ENCODE measurements at places on chromosomes 1 and 21.
A peak's percentile ranks its signal among the peaks of the same experiment; 100 is the strongest.

- DNase-seq, result peak; percentile 73
Measured at GRCh38 chr1:95021805-95022643, 50.7 kb downstream of the ALG14 start.

DNA sequence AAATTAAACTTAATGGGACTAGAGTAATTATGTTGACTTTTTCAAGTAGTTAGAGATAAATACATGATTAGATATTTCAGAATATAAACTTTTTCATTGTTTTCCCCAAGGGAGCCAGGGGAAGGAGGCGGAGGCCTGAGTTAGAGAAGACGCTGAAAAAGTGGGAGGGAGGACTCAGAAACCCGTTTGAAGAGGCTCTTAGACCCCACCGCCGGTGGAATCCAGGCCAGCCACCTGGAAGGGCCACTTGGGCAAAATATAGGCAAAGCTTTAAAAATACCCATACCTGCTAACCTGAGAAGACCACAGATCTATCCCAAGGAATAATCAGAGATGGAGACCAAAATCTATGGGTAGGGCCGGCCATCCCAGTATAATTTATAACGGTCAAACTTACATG, 242.6 kb downstream of the PTPRU start:
- DNase-seq, result no peak

GRCh38 chr1:67612788-67613241, 72.2 kb upstream of the GADD45A start:
- peak; percentile 23 for DNase-seq

- peak; percentile 54 for DNase-seq
Measured at GRCh38 chr1:222331765-222332164, 216.1 kb downstream of the HHIPL2 start.

DNA sequence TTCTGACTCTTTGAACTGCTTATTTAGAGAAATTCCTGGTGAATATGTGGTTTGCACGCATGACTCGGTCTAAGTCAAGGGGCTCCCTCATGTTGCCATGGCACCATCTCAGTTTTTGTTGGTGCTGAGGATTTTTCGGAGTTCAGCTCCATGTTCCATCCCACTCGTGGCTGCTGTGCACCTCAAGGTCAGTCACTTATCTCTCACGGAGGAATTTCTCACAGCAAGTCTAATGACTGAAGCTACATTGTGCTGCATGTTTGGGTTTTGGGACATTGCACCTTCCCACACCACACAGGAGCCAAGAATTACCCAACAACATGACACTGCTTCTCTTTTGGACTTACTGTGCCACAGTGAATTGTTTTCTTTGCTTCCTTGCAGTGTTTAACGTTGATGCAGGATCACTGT, 269.9 kb downstream of the NCAM2 start:
- peak; percentile 86 for DNase-seq

DNA sequence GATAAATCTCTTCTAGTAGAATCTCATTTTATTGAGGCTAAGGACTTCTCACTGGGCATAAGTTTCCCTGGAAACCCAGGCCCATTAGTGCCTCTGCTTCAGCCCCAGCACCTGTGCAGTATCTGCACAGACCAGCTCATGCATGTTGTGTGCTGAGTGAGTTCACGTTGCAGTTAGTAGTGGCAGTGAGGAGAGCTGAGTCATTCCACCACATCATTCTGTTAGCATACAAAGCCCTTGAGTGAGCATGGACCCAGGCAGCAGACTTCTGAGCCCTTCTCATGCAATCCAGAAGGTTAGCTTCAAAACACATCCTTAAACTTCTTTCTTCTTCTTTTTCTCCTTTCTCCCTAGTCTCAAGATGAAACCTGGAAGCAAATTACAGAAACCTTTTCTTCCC, 45.8 kb upstream of the NTPCR start:
- DNase-seq, result peak; percentile 77

GRCh38 chr1:68346188-68346808, 103.5 kb downstream of the RPE65 start:
- peak; percentile 44 for DNase-seq

DNA sequence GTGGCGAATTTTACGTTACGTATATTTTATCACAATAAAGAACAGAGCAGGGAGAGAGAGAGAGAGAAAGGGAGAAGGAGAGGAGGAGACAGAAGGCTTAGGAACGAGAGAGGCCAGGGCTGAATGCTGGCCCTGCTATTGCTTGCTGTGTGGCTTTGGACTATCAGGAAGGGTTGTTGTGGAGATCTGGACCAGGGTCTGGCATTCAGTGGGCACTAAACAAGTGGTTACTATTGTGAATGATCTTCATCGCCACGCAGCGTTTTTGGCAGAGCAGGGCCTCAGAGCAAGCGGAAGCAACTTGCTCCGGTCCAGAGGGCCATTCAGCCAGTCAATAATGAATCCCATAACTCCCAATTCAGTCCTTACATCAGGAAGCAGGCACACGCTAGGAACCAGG, 26.4 kb downstream of the PIK3C2B start:
- DNase-seq, result no peak

- no peak for DNase-seq
Measured at GRCh38 chr1:211296396-211296795, 30.2 kb upstream of the TRAF5 start.

- no peak for DNase-seq
Measured at GRCh38 chr1:100441146-100441545, 88.8 kb downstream of the CDC14A start.

DNA sequence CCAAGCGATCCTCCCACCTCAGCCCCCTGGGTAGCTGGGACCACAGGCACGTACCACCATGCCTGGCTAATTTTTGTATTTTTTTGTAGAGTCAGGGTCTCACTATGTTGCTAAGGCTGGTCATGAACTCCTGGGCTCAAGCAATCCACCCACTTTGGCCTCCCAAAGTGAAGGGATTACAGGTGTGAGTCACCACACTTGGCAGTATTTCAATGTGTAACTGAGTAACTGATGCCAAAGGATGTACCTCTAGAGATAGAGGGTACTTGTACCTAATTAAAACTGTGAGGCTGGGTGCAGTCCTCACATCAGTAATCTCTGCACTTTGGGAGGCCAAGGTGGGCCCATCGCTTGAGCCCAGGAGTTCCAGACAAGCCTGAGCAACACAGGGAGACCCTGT, 258.7 kb upstream of the DMRTA2 start:
- DNase-seq, result no peak

DNA sequence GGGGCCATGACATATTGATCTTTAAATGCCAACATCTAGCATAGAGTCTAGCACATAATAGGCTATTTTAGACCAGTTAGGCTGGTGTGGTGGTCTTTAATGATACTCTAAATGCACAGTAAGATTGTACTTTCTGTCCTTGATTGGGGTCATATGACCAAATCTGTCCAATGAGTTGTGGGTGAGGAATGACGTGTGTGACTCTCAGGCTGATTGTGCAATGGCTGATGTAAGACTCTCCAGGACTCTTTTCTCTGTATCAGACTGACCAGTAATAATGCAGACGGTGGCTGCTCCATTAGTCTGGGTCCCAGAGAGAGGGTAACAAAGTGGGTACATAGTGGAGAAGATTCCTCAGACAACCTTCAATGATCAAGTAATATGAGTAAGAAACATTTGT, 541.6 kb upstream of the CAMK1G start:
- DNase-seq, result no peak

DNA sequence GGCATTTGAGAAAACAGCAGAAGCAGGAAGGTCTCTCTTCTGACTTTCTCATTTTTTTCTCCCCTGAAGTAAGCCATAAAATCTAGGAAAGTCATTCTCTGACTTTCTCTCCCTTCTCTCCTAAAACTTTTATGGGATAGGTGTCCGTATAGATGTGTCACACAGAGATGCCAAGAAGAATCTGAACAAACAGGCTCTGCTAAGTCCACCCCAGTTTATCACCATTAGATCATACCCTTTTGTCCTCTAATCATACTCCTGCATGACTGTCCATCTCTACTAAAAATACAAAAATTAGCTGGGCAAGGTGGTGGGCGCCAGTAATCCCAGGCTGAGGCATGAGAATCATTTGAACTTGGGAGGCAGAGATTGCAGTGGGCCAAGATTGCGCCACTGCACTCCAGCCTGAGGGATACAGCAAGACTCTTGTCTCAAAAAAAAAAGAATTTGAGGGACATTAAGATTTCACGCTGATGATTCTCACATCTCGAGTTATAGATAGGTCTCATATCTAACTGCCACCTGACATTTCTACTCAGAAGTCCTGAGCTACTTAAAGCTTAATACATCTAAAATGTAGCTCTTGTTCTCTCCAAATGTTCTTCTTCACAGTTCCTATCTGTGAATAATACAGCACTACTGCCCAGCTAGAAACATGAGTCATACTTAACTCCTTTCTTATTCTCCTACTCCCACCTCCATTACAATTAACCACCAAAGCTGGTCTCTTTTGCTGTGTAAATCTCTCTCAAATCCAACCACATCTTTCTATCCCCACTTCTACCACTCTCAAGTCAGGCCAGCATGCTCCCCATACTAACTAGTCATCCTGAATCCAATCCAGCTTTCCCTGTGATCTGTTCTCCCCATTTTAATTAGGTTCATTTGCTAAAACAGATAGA, 47.7 kb downstream of the ZNF644 start:
- peak; percentile 64 for DNase-seq

DNA sequence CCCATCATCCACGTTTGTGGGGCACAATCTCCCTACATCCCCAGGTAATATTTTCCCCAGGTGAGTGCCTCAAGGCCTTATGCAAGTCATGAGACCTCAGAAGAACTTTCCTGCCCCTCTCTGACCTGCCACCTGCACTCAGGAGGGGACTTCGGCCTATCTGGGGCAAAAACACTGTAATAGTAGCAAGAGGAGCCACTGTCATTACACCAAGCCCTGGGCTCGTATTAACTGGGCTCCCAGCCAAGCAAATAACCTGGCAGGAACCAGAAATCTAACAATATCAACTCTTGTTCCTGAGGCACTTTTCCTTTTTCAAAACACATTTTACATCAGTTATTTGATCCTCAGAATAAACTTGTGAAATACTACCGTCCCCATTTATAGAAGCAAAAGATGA, 30.9 kb downstream of the LAMB3 start:
- no peak for DNase-seq

GRCh38 chr1:110542725-110543124, 23.8 kb upstream of the KCNA10 start:
- DNase-seq, result peak; percentile 68

DNA sequence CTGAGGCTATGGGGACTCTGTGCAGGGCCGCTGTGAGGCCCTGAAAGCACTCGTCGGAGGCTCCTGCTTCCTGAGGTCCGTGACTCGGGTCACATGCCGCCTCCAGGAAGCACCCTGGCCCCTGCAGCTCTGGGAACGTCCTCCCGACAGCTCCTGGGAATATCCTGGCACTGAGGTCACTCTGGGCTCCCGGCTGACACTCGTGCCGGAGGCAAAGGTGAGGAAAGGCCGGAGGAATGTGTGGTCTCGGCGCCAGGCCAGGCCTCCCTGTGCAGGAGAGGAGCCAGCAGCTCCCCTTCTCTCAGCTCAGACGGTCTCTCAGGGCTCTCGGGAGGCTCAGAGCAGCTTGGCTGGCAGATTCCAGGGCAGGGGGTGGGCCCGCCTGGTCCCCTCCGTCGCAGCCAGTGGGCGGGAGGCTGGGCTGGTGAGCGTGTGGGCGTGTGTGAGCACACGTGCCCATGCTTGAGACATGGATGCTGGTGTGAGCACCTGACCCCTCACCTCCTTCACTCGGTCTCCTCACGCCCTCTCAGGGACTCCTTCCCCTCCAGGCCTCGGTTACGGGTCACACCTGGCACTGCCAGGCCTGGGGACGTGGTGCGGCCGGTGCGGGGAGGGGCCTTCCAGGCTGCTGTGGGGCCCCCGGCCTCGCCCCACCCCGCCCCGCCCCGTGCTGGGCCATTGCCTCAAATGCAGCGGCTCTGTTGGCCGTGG, 5.5 kb upstream of the RNF223 start:
- DNase-seq, result peak; percentile 97

DNA sequence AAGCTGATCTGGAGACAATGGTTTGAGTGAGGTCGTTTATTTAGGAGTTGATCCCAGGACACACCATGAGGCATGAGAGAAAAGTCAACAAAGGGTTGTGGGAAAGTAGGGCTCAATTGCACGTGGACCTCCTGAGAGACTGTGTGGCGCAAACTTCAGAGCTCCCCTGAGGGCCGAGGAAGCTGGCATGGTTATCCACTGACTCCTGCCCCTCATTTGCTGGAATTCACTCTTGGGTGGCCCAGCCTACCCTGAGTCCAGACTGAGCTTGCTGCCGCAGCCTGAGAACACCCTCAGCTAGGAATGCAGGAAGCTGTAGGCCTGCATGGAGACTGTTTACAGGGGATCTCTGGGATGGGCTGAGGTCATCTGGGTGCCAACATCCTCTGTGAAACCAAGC, 301.0 kb downstream of the RWDD3 start:
- DNase-seq, result peak; percentile 7

GRCh38 chr1:224499204-224499603, 64.6 kb upstream of the WDR26 start:
- DNase-seq, result no peak

DNA sequence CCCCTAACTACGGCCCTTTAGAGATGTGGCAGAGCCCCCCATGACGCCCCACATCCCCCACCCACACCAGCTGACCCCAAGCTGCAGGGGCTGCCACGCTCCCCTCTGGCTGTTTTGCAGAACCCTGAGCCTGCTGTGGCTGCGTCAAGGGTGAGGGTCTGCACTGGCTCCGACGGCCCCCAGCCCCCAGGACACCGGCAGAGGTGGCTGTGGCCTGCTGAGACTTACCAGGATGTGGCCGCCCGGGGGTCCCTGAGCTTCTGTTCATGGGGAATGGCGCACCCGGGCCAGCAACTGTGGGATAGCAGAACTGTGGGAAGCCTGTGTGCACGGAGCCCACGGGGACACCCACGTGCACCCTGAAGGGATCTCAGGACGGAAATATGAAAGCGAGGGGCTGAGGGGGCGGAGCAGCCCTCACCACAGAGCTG, 12.8 kb upstream of the RNF223 start:
- no peak for DNase-seq

Data from astrocyte of the hippocampus (primary cell).